ENCODE measurements at places on chromosomes 7 and 10.

DNA sequence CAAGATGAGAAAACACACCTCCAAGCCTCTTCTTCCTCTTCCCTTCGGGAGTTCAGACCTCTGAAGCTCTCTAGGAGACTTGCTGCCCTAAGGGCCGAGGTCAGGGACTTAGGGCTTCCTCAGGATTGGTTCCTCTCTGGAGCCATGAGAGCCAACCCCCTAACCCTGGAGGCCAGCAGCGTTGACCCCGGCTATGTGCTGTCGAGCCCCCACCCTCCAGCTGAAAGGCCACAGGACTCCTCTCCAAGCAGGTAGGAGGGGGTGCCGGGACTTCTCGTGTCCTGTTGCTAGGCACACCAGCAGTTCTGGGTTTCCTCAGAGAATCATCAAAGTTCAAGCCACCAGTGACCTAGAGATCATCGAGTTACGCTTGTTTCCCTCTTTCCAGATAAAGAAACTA lies 87.4 kb downstream of the ARHGAP22 start:
- DNase-seq, result no peak

- no peak for DNase-seq
Observed at GRCh38 chr7:121575194-121575765, 179.2 kb upstream of the FAM3C start.

- no peak for DNase-seq
Observed at GRCh38 chr7:156585025-156585648, 55.4 kb upstream of the RNF32 start.

DNA sequence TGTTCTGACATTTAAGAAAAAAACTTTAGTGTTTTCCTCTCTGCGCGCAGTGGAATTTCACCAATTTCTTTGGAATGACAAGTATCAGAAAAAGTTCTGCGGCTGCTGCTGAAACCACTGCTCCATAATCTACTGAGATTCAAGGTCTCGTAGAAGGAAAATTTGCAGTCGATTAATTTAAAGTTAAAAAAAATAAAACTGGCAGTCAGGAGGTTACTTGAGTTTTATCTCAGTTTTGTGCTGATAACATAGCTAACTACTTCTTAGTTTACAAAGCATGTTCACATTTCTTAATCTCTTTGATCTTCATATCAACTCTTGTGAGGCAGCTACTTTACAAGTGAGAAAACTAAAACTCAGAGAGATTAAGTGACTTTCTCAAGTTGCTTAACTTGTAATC lies 18.2 kb upstream of the CALD1 start:
- no peak for DNase-seq

DNA sequence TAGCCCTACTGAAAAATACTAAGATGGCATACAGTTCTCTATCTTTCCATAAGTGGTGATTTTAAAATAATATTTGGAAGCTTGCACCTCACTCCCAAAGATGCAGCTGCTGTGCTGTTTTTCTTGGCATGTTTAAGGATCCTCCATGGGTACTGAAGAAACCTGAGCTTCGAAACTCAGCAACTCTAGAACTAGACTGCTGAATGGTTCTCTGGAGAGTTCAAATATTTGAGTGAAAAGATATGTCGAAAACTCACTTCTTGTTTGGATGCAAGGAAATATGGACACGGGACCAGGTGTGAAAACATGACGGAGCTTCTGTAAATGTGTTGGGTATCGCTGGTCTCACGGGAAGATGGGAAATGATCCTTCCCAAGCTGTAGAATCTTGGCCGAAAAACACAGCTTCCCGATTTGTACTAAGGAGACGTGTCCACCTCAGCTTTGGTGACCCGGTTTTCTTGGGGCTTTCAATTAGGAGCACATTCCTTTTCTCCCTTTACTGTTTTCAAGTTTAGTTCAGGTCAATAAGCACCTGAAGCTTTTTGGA lies 543.8 kb upstream of the NRP1 start:
- DNase-seq, result no peak

DNA sequence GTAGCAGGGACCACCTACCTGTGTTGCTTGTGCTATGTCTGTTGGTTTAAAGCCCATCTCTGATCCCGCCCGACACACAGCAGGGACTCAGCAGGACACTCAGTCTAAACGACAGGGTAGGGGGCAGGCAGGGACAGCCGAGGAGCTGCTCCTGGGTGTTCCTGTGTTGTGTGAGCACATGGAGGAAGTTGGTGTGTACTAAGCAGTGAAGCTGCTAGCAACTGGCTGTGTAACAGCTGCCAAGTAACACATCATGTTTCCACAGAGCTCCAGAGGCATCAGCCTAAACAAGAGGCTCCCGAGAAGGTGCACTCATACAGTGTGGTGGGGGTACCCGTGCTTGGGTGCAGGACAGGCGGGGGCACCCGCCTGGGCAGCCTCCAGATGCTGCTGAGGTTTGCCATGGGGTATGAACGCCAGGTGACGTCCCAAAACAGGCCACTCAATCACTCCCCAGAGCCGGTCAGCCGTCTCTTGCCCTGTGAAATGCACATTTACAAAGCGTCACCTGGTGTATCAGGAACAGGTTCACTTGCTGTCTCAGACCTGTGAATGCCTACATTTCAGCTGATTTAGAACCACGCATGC lies 59.6 kb downstream of the PTPRN2 start:
- DNase-seq, result no peak

DNA sequence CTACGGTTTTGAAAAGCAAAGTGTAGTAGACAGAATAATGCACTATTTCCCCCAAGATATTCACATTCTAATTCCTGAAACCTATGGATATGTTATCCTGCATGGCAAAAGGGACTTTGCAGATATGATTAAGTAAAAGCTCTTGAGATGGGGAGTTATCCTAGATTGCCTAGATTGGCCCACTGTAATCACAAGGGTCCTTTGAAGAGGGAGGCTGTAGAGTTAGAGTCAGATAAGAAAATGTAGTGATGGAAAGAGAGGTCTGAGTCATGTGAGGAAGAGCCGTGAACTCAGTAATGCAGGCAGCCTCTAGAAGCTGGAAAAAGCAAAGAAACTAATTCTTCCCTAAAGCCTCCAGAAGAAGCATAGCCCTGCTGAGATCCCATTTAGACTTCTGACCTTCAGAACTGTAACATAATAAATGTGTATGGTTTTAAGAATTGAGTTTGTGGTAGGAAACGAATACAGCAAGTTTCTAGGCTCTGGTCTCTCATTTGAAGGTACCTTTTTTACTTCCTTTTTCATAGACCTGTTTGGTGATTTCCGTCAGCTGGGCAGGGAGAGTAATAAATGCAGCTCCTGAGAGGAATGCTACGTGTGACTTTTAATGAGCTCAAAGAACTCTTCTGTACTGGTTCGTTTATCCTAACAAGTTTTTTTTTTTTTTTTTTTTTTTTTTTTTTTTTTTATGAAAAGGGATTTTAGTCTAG lies 41.9 kb upstream of the NXPH1 start:
- DNase-seq, result no peak

DNA sequence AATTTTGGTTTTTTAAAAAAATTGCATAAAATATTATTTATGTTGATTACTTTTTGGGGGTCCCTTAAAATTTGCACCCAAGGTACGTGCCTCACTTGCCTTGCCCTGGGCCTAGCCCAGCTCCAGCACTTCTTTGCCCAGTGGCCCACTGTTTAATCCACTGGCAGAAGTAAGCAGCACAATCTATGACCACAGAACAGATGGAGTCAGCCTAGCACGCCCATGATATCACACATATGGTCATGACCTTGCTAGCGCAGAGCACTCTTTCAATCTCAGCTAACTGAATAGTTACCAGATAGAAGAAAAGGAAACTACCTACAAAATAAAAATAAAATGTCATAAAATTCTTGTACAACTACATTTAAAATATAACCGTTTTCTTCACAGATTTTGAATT lies 5.6 kb downstream of the OGA start:
- no peak for DNase-seq

DNA sequence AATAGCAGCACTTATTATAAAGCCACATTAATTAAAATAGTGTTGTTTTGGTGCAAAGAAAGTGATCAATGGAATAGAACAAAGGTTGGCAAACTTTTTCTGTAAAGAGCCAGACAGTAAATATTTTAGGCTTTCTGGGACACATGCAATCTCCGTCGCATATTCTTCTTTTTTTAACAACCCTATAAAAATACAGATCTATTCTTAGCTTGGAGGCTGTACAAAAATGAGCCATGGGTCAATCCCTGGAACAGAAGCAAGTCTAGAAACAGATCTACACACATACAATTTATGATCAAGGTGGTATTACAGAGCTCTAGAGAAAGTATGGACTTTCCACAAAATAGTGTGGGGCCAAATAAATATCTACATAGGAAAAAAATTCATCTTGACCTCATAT lies 71.8 kb downstream of the ARHGAP21 start:
- DNase-seq, result no peak

GRCh38 chr7:70706698-70707097 lies 425.2 kb upstream of the GALNT17 start:
- no peak for DNase-seq
